ENCODE measurements at places on chromosomes 6 and 20.

DNA sequence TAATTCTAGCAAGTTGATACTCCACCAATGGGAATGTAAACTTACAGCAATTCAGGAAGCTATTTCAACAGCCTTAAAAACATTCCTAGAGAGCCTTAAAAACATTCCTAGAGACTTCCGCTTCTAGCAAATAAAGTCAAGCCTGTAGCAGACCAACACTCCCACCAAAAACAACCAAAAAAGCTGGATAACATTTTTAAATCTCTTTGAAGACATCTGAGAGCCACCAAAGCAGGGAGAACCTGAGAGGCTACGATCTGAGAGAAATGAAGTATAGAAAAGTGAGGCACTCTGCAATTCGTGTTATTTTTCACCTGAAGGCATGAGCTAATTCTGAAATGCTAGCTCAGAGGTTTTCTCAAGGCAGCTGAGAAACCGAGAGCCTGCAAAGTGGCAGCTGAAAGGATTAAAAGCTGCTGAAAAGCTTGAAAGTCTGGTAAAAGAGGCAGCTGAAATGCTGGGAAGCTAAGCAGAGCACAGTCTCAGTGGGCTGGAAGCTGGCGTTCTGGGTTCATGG lies 20.9 kb downstream of the GPR63 start:
- H3K27me3 ChIP-seq: peaks cover 6% of the 10 kb centered on the region
- no peak overlapping the region for H3K27ac ChIP-seq
- no peak overlapping the region for H3K4me3 ChIP-seq
- DNase-seq: no peak
- H3K4me1 ChIP-seq: no peaks in the 10 kb centered on the region

DNA sequence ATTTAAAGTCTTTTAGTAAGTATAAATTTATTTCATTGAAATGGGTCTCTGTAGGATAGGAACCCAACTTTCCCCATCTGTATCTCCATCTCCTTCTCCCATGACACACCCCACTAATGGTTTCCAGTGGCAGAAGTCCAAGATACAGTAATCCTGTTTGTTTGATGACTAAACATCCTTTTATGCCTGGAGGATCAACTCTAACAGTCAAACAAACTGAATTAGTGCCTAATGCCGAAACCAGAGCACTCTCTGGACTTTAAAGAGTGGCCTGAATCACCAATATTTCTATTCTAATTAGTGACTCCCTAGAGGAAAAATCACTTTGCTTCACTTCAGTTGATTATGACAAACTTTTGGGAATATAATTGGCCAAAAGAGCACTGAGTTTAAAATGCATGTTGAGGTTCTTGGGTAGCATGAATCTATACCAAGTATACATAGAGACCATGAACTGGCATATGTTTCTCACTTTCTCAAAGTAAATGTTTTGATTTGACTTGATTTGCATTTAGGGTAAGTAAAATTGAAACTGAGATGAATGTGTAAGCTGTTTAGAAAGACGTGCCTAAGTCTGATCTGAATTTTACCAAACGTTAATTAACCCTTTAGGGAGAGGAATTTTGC lies 776.4 kb upstream of the NRSN1 start:
- no peaks in the 10 kb centered on the region for H3K4me1 ChIP-seq
- no peak for DNase-seq
- no peaks in the 10 kb centered on the region for H3K27me3 ChIP-seq
- H3K36me3 ChIP-seq: no peaks in the 10 kb centered on the region

DNA sequence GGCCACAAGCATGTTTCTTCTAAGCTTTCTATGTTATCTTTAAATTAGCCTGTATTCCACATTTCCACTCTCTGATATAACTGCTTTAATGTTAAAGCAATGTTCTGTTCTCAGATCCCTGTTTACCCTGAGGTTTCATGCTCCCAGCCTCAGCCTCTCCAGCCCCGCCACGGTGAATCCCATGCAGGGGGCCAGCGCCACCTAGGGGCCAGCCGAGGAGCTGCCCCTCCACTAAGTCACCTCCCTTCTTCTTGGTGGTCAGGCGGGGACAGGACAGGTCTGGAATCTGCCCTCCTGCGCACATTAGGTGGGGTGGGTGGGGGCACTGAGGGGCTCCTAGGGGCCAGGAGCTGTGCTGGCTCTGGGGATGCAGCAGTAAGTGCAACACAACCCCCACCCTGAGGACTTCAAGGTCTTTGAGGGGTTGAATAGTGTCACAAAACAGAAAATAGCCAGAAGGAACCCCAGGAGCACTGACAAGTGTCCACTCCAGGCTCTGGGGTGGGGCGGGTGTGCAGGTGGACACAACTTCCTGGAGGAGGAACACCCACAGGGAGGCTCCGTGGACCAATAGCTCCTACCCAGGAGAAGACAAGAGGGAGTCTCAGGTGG lies 61.6 kb downstream of the RAB44 start:
- peak overlapping the region; percentile 49 for H3K4me3 ChIP-seq
- H3K27me3 ChIP-seq: no peaks in the 10 kb centered on the region
- peaks cover 11% of the 10 kb centered on the region for H3K36me3 ChIP-seq
- peak; percentile 90 for DNase-seq
- peak overlapping the region; percentile 96 for H3K27ac ChIP-seq
- H3K4me1 ChIP-seq: peaks cover 32% of the 10 kb centered on the region

DNA sequence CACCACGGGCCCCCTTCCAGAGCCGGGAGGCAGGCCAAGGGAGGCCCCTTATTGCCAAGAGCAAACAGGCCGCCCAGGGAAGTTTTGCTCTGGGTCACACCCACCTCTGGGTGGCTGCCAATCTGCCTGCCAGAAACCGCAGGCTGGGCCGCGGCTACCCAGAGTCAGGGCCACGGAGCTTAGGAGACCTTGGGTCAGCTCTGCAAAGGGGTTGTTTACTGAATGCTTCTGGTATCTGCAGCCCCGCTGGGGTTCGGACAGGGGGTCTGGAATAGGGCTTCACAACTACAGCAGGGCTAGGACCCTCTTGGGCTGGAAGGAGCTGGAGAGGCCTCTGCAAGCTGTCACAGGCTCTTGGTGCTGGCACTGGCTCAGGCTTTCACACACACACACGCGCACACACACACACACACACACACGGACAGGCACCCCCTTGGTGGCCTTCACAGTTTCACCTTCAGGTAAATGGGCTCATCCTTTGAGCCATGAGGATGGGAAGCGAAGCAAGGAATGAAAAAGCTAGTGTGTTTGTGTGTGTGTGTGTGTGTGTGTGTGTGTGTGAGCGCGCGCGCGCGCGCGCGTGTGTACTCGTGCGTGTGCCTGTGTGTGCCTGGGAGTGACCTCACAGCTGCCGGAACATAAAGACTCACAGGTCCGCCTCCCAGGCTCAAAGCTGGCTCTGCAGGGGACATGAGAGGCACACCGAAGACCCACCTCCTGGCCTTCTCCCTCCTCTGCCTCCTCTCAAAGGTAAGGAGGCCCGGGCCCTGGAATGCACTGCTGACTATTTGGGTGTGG lies at the start of gene CCN5:
Gene CCN5, plus strand, starts transcription at position 669 of the 798 bp plus-strand sequence. Its CDS starts 22 bp downstream, at position 691.
- H3K27me3 ChIP-seq: peaks cover 12% of the 10 kb centered on the region
- H3K27ac ChIP-seq: no peak within 1 kb of the TSS
- no peak for DNase-seq
- no peaks in the 10 kb centered on the region for H3K36me3 ChIP-seq

GRCh38 chr6:140636271-140636907 lies 1261.9 kb upstream of the CITED2 start:
- no peaks in the 10 kb centered on the region for H3K36me3 ChIP-seq
- H3K4me1 ChIP-seq: peaks cover 7% of the 10 kb centered on the region
- peak overlapping the region; percentile 58 for H3K4me3 ChIP-seq
- peaks cover 2% of the 10 kb centered on the region for H3K27me3 ChIP-seq
- DNase-seq: no peak
- H3K27ac ChIP-seq: no peak overlapping the region

DNA sequence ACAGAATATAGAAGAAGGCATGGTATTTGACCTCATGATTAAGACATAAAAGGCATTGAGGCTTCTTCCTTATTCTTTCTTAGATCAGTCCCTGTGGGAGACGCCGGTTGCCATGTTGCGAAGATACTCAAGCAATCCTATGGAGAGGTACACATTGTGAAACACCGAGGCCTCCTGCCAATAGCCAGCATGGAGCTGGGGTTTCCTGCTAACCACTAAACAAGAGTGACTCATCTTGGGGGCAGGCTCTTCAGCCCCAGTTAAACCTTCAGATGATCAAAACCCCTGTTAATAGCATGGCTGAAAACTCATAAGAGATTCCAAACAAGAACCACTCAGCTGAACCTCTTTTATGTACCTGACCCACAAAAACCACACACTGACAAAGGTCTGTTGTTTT lies 478.8 kb downstream of the CD83 start:
- H3K4me3 ChIP-seq: no peak overlapping the region
- H3K4me1 ChIP-seq: peaks cover 11% of the 10 kb centered on the region
- no peaks in the 10 kb centered on the region for H3K36me3 ChIP-seq
- H3K27ac ChIP-seq: no peak overlapping the region

GRCh38 chr6:19837511-19838441 lies 606 bp downstream of the ID4 start:
- H3K36me3 ChIP-seq: peaks cover 1% of the 10 kb centered on the region
- no peak overlapping the region for H3K4me3 ChIP-seq
- H3K4me1 ChIP-seq: peaks cover 3% of the 10 kb centered on the region
- H3K27me3 ChIP-seq: peaks cover 18% of the 10 kb centered on the region
- no peak overlapping the region for H3K27ac ChIP-seq

DNA sequence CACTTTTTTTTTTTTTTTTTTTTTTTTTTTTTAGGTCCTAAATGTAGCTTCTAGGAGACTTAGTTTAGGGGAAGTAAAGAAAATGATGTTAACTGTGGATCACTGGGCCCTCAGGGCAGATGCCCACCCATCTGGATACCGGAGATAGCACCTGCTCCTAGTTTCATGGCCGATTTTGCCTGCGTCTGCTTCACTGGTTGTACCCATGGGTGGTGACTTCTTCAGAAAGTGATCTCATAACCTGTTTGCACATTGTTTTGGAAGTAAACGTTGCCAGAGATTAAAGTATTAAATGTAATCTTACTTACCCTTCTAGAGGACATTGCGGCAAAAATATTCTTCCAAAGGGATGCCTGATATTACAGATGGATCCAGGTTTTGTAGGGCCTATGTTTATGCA lies 79.8 kb upstream of the SGK1 start:
- H3K36me3 ChIP-seq: no peaks in the 10 kb centered on the region
- DNase-seq: no peak
- H3K27ac ChIP-seq: peak overlapping the region; percentile 61
- H3K4me1 ChIP-seq: peaks cover 8% of the 10 kb centered on the region
- H3K27me3 ChIP-seq: no peaks in the 10 kb centered on the region

- no peaks in the 10 kb centered on the region for H3K36me3 ChIP-seq
- H3K4me1 ChIP-seq: peaks cover 3% of the 10 kb centered on the region
- H3K27ac ChIP-seq: no peak overlapping the region
Measured at GRCh38 chr6:130587778-130588520, 222.1 kb downstream of the TMEM200A start.

- H3K4me3 ChIP-seq: no peak overlapping the region
- no peak for DNase-seq
- H3K36me3 ChIP-seq: no peaks in the 10 kb centered on the region
- no peak overlapping the region for H3K27ac ChIP-seq
Measured at GRCh38 chr6:163985710-163986109, 571.2 kb downstream of the QKI start.

DNA sequence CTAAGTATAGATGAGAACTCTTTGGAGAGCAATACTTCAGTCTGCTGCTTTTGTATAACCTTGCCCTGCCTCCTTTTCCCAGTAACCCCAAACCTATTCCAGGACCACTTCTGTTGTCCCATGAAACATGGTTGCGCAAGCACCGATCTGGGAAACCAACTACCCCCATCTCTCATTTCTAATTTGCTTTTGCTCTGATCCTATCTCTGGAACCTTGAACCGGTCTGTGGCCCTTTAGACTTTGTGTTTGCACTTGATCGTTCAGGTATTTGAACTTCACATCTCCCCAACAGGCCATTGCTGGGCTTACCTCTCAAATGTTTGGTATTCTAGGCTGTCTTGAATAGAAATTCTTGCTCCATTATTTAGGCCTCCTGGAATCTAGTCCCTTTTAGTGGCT lies 25.0 kb downstream of the L3MBTL3 start:
- H3K4me1 ChIP-seq: peaks cover 12% of the 10 kb centered on the region
- no peaks in the 10 kb centered on the region for H3K27me3 ChIP-seq
- H3K4me3 ChIP-seq: no peak overlapping the region
- H3K36me3 ChIP-seq: peaks cover 16% of the 10 kb centered on the region
- no peak overlapping the region for H3K27ac ChIP-seq
- DNase-seq: no peak

DNA sequence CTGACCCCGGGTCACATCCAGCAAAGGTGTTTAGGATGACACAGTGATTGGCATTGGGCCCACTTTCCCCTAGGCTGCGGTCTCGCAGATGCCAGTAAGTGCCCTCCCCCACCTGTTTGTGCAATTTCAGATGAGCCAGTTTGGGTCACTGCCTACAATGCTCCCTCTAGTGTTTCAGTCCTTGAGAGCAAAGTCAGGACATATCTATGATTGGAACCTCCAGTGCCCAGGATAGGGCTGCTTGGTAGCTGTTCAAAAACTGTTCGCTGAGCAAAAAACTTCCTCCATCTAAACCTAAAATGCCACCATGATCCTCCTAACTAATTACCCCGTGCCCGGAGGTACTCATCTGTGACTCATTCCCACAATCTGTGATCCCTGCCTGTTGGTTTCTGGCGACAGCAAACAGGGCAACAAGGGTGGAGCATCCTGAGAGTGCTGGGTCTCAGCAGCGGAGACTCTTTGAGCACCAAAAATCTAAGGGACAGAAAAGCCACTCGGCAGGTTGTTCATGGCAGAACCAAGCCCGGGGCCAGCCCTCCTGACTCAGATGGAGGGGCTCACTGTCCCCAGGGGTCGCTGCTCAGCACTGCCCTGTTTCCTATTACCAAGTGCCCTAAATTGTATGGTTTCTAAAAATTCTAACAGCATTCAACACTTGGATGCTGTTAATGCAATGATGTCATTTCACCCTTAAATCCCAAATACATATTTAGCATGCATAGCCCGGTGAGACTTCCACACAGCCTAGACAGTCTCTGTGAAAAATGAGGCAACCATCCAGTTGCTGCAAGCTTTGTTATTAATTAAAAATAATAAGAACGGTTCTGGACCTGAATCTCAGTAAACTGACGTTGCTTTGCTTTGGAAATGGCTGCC lies 5.0 kb downstream of the VSX1 start:
- no peak overlapping the region for H3K4me3 ChIP-seq
- DNase-seq: no peak
- peaks cover 35% of the 10 kb centered on the region for H3K27me3 ChIP-seq
- no peaks in the 10 kb centered on the region for H3K36me3 ChIP-seq

Data from memory B cell (primary cell).